ENCODE measurements at places on chromosomes 7 and 10.

DNA sequence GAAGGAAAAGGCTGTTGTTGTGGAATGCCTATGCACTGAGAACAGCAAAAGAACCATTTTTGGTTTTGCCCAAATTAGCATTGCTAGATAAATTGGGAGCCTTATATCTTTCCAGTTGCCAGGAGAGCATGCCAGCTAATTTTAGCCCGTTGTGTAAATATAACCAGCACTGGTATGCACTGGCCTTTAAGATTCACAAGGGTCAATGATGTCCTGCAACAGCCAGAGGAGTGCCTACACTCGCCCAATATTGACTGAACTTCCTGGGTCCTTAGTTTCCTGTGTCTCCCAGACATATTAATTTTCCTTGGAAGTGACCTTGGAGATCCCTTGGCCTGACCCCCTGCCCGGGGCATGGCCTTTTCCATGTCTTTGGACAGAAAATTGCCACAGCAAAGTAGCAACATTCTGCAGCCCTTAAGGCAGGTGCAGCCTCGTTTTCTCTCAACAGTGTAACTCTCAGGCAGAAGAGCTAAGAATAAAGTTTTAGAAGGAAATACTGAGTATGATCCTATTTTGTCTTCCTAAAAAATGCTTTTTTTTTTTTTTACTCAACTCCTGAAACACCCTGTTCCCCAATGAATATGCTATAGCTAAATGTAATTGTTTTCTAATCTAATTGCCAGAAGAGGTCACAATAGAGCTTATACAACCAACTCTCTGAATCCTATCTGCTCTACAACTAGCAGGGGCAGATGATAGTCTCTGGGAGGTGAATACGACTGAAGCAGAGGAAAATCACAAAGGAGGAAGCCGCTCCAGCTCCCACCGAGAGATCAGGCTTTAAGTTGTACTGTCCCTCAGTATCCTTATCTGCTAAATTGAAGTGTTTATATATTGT is 131.9 kb upstream of the PCGF5 start:
- DNase-seq, result no peak

DNA sequence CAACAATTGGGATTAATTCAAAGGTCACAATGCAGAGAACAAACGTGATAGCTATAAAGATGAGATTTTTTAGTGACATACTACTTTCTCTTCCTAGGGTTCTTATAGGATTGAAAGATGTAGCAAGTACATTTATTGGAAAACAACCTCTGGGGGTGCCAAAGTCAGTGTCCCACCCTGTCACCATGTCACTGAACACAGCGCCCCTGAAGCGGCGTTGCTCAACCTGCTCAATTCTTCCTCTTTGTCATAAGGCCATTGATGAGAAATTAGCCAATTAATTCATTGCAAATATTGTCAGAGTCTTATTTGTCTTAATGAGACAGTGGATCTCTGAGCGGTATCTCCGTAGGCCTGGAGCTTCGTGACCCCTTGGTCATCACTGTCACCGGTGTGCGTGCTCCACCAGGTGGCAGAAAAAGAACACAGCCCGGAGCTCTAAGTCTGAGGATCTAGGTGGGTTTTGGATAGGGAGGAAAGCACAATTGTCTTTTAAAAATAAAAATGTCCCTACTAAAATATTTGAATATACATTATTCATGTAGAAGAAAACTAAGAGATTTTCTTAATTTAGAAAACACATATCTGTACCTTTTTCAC is 362.6 kb downstream of the PAXIP1 start:
- DNase-seq, result no peak

GRCh38 chr10:34151481-34151880 is 663.6 kb downstream of the PARD3 start:
- DNase-seq, result no peak

DNA sequence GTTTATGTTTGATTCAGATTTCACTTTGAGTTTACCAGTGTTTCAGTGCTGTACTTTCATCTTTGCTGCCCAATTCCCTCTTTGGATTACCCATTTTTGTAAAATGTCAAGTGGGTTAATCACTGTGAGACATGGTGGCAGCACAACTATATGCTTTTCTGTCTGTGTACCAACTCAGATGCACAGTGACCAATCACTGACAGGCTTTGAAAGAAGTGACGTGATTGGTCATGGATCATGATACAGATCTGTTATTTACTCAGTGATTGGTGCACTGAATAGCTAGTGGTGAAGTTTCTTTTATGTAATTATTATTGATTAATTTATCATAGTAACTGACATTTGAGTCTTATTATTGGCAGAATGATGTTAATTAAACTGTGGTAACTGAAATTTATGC is 126.9 kb downstream of the SDK1 start:
- no peak for DNase-seq

DNA sequence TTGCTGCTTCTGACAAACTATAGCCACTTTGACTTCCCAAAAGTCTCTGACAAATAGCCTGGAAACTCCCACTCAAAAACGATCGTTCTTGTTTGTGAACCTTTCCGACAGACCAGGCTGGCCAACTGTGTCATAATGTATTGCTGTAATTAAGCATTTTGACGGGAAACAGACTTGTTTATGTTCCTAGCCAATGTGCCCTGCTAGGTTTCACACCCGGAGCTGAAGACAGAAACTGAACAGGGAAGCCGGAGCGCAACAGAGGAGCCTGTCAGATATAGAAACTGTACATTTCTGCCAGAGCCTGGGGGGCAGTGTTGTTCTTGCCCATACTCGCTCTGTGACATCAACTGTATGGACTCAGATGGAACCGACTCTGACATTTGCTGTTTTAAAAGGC is 55.3 kb upstream of the C7orf33 start:
- peak; percentile 5 for DNase-seq

DNA sequence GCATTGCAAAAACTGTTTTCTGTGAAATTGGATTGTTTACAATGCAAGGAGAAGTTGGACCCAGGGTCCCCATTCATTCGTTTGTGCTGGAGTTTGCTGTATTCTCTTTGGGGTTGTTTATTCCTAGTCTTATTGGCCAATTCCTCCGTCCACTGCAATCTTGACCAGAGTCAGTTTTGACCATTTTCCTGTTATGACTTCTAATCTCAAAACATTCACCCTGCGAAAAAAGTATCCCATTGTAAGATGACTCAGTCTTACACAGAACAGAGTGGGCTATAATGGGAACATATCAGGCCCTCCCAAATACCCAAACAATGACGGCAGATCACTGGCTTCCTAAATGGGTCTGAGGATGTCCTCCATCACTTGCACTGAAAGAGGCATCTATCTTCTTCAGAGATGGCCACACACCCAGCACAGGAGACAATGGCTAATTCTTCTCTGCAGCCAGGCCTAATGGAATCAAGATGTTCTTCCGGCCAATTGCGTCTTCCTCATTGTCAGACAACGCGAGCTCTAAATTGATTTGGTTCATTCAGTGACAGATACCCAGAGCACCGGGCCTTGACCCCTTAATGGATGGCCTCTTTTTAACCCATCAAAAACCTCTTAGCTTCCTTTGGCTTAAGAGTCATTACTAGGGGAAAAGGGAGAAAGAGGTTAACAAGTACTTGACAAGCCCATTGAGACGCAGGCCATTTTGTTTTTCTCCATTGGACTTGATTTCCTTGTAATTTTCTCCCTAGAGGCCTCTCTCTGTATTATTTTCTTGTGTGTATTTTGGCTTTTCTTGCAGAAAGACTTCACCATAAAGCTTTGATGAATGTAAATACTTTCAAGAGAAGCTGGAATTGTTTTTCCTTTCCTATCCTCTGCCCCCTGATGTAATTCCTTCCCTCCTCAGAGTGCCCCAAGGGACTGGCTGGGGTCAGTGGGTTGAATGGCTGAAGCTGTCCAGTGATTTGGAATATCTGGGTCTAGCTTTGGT is 129.6 kb downstream of the PRPF18 start:
- DNase-seq, result no peak

- DNase-seq, result no peak
Measured at GRCh38 chr7:5229451-5230264, 39.6 kb downstream of the WIPI2 start.

- no peak for DNase-seq
Measured at GRCh38 chr7:19519443-19520021, 189.3 kb downstream of the POLR1F start.

DNA sequence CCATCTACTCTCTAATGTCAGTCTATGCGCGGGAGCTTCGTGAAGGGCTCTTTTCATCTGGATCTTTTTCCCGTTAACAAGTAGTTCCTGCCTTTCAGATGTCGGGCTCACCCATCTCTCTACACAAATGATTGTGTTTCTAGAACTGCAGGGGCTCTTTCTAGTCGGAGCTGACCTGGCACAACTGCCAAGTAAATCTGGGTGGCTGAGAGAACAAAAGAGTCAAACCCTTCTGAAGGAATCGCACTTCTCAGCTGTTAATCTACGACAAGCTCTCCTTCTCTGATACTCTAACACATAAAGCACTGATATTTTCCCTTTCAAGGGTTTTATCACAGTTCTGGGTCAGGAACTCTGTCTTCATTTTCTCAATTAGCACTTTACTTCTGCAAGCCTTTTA is 144.7 kb downstream of the NRP1 start:
- no peak for DNase-seq

DNA sequence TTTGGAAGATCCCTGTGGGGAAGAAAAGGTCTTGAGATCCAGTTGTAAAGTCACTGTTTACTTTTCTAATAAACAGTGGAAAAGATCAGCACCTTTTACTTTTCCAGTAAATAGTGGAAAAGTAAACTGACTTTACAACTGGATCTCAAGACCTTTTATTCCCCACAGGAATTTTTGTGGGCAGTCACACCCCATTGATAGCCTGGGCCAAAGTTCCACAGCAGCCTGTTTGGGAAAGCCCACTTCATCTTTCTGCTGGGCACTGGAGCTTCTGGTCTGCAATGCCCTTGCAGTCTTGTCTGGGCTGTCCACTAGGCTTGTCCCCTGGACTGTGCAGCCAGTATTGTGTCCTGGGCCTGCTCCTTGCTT is 50.2 kb downstream of the ADCY1 start:
- DNase-seq, result no peak

GRCh38 chr7:119341822-119342221 is 931.2 kb upstream of the KCND2 start:
- no peak for DNase-seq

- no peak for DNase-seq
Measured at GRCh38 chr10:78771260-78771659, 297.5 kb upstream of the ZMIZ1 start.

- no peak for DNase-seq
Measured at GRCh38 chr7:111780527-111780926, 218.2 kb upstream of the IMMP2L start.

DNA sequence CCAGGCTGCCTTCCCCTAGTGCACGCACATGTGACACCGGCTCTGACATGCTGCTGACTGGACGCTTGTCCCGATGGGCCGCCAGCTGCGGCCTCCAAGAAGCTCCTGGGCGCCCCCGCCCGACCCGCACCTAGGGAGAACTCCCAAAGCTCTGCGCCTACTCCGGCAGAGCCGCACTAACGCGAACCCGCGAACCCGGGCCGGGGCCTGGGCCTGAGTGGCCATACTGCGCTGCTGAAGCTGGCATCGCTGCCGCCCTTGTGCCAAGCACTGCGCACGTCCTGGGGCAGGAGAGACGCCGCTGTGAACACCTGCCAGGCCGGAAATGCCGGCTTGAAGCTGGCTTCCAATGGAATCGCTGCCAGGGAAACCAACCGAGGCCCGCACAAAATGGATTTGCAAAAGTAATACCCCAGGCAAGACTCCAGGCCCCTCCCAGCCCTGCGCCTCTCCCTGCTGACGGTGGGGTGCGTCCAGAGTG is 85.1 kb downstream of the WASHC2A start:
- DNase-seq, result no peak

GRCh38 chr7:100584683-100585510 is 1.0 kb downstream of the LRCH4 start:
- DNase-seq, result peak; percentile 11

DNA sequence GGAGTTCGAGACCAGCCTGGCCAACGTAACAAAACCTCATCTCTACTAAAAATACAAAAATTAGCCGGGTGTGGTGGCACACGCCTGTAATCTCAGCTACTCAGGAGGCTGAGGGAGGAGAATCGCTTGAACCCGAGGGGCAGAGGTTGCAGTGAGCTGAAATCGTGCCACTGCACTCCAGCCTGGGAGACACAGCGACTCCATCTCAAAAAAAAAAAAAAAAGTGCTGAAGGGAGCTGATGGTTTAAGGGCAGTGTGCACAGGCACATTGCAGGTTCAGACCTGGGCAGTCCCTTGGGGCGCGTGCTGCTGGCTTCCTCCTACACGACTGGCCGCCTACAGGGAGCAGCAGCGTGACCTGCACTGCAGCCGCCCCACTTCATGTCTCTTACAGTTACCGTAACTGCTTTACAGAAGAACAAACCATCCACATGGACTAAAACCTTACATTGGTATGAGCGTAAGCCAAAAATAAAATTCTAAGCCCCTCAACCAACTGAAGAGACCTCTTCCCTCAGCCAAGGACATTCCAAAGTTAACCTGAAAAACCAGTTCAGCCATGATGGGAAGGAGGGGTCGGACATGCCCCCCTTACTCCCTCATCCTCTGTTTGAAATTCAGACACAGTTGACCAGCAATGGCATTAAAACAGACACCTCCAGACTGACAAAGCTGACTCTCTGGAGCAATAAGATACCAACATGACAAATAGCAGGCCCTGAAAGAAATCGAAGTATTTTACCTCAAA is 262.2 kb downstream of the ZMYND11 start:
- DNase-seq, result no peak

- no peak for DNase-seq
Measured at GRCh38 chr7:85927226-85927625, 716.5 kb upstream of the GRM3 start.

GRCh38 chr7:99990460-99990852 is 14.6 kb upstream of the AZGP1 start:
- no peak for DNase-seq

GRCh38 chr7:113649556-113649955 is 269.3 kb downstream of the PPP1R3A start:
- no peak for DNase-seq

DNA sequence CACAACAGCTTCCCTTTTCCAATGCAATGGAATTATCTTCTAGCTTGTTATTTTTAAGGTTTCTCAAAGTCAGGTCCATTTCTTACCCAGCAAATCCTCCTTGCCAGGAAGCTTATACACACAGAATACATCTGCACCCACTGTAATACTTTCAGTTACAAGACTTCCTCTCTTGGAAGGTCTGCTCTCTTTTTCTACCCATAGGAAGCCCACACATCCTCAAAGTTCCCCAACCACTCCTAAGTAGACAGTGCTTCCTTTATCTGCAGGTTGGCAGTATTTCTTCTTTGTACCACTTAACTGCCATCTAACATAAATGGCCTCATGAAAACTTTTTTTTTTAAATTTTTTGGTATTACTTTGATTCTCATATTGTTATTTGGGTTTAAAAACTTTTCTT is 155.6 kb downstream of the TAX1BP1 start:
- no peak for DNase-seq

- no peak for DNase-seq
Measured at GRCh38 chr7:159063046-159063840, 81.4 kb downstream of the VIPR2 start.
